DMS79 treated with DMSO at 0.1 percent for 48 hours (cell line): ENCODE measurements at places on chromosomes 1 and 21.

- DNase-seq = peak; percentile 87
These were observed 28.4 kb downstream of the TRIM11 start for GRCh38 chr1:228378090-228378872.

DNA sequence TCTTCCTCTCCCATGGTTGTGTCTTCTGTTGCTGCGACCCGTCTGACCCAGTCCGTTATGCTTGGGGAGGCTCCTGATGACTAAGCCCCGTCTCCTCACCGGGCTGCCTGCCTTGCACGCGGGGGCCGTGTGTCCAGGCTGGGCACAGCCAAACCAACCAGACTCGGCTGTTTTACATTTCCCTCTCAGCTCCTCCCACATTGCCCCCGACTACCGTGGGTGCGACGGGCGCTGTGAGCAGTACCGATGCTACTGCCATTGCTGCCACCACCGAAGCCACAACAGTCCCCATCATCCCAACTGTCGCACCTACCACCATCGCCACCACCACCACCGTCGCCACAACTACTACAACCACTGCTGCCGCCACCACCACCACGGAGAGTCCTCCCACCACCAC, 46.0 kb upstream of the CNTN2 start:
- no peak for DNase-seq

GRCh38 chr1:150233359-150234308, 2.3 kb downstream of the ANP32E start:
- DNase-seq = peak; percentile 54

GRCh38 chr1:119988306-119989062, 81.0 kb downstream of the NOTCH2 start:
- DNase-seq = no peak

DNA sequence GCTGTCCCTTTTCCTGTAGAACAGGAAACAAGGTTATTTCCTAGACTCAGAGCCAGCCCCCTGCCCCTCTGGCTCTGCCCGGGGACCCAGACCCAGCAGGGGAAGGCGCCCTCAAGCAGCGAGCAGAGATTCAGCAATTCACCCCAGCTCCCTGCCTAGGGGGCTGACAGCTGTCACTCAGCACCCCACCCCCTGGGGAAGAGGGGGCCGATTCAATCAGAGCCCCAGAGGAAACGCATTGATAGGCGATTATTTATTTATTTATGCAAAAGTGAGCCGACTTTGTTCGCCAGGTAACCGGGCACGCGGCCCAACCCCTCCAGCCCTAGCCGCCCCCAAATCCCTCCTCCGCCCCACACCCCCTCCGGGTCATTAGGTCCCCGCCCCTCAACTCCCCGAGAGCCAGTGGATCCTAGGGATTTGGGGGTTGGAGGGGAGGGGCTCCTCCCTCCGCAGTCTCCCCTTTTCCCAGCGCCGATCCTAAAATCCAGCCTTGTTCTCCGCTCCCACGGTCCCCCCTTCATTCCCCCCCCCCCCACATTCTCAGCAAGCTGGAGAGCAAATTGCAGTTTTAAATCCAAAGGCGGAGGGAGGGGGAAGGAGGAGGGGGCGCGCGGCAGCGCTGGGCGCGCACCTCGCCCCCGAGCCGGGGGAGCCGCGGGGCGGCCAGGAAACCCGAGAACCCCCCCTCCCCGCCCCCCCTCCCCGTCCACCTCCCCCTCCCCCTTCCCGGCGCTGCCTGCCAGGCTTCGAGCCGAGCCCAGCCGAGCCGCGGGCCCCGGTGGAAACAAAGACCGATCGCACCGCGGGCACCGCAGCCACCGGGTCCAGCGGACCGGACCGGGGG, 1.3 kb downstream of the AHDC1 start:
- DNase-seq = peak; percentile 62

GRCh38 chr21:15857740-15858139, 128.0 kb downstream of the USP25 start:
- DNase-seq = no peak

- DNase-seq = peak; percentile 65
These were observed 1.4 kb downstream of the GUK1 start for GRCh38 chr1:228141226-228142044.

- no peak for DNase-seq
These were observed 120.9 kb upstream of the COL6A1 start for GRCh38 chr21:45860493-45861155.

DNA sequence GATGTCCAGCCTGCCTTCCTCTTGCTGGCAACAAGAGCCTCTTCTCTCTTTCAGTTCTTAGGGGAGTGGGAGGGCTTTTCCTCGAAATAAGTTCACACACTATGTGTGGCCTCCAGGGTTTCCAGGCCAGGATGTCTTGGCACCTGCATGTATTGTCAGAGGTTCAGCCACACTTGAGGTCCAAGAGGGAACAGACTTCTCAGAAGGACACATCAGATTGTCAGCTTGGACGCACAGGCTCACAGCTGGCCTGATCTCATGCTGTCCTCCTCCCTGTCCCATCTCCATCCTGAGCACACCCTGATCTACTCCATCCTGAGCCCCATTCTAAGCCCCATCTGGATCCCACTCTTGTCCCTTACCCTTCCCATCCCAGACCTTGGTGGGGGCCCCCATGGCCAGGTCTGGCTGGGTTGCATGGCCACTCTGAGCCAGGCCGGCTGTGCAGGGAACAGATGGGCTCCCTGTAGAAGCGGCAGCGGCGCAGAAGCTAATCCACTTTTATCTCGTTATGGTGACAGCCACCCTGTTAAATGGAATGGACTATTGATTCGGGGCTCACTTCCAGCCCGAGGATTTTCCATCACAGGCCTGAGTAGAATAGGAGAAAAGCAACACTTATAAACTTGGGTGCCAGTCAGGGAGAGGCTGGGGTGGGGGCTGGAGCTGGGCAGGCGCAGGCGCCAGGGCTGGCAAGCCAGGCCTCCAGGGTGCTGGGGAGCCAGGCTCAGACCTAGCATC, 85.1 kb upstream of the CSF3R start:
- no peak for DNase-seq

DNA sequence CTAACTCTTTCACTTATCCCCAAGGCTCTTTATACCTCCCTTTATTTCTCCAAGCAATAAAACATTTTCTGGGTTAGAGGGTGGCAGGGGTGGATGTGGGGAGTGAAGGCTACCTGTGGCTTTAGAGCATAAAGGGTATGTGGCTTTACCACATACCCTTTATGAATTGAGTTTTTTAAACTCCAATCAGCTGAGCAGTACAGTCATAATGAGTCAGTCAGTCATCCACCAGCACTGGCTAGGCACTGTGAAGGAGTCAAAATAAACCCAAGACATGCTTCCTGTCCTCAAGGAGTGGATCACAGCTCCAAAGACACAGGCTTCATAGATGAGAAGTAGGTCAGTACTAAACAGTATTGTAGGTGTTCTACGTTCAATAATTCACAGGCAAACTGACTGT, 2.6 kb upstream of the TDRD10 start:
- no peak for DNase-seq

DNA sequence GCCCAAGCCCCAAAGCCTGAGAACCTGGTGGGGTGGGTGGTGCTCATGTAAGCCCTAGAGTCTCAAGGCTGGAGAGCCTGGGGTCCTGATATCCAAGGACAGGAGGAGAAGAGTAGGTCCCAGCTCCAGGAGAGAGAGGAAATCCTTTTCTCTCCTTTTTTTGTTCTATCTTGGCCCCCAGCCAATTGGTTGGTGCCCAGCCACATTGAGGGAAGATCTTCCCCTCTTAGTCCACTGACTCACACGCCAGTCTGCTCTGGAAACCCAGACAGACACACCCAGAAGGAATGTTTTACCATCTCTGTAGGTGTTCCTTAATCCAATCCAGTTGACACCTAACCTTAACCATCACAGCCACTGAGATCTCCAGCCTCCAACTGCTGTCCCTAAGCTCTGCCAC, 16.2 kb upstream of the LIN9 start:
- no peak for DNase-seq

GRCh38 chr1:232599178-232600041, 30.5 kb downstream of the SIPA1L2 start:
- peak; percentile 16 for DNase-seq

DNA sequence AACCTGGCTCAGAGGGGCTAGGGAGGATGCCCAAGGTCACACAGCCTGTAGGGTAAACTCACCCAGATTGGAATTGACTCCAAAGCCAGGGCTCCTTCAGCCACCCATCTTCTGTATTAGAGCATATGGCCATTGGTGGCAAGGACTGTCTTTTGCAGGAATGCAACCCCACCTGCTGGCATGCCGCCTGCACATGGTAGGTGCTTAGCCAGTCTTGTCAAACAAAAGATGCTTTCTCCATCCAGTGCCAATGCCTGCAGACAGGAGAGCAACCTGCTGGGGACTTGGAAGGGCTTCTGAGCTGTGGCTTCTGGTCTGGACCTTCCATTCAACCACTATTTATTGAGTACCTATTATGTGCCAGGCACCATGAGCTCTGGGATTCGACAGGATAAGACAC, 95.3 kb upstream of the TMEM51 start:
- no peak for DNase-seq

DNA sequence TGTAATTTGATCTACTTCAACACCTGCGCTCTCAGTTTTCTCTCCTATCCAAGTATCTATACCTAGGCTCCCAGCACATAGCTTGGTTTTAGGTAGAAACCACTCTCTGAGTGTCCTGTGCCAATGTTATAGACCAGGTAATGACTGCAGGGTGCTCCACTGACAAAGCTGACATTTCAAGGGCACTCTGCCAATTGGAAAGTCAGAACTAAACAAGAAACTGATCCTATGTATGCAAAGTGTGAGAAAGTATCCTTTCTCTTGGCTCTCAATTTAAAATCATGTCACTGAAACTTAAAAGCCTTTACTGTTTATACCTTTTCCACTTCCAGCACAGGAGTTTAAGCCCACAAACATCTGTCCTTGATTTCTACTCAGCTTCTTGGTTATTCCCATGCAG, 45.0 kb upstream of the AIM2 start:
- DNase-seq = peak; percentile 4

DNA sequence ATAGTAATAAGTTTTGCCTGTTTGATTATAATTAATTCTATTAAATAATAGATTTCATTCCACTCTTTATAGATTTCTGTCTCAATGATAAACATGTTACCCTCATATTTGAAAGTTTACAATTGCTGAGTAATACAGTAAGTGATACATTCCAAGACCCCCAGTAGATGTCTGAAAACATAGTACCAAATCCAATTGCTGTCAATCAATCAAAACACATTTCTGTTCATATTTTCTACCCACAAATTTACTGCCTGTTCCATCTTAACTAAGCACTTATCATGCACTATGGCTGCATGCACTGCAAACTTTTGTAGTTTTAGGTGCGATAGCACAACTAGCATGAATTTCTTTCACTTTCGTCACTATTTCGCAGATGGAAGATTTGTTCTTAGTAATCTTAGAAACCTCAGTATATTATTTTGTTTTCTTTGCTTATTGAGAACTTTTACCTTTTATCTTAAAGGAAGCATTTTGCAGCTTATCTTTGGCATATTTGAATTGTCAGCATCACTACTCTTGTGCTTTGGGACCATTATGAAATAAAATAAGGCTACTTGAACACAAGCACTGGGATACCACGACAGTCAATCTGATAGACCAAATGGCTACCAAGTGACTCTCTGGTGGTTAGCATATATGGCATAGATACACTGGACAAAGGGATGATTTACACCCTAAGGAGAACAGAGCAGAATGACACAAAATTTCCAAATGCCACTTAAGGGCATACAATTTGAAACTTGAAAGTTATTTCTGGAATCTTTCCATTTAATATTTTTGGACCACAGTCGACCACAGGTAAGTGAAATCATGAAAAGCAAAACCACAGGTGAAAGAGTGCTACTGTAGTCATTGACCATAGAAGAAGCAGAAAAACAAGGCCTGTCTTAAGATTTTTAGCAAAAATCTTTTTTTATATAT, 67.6 kb downstream of the RGS13 start:
- DNase-seq = no peak

GRCh38 chr1:2788506-2789163, 12.9 kb downstream of the TTC34 start:
- no peak for DNase-seq

GRCh38 chr1:59692591-59692990, 122.2 kb upstream of the HOOK1 start:
- DNase-seq = peak; percentile 78

DNA sequence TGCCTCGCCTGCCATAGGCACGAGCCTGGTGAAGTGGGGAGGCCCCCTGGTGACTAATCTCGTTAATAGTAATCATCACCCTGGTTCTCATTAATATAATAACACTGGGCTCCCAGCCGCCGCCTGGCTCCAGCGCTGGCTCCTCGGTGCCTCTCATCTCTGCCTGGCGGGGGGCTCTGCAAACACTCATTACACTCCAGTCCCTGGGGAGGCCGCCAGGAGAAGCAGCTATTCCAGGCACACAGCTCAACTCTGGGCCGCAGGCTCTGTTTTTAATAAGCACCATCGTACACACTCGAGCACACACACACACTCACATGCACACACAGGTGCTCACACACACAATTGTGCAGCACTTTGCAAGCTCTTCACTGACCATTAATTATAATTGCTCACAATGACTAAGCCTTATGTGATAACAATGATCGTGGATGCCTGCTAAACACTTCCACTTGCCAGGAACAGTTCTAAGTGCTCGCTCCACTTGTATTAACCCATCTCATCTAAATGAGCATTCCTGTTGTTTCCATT, 52.2 kb downstream of the SDC3 start:
- DNase-seq = peak; percentile 99

- DNase-seq = no peak
These were observed 6.0 kb upstream of the IFNLR1 start for GRCh38 chr1:24193046-24193445.

GRCh38 chr1:55309786-55310504, 94.8 kb upstream of the USP24 start:
- no peak for DNase-seq

DNA sequence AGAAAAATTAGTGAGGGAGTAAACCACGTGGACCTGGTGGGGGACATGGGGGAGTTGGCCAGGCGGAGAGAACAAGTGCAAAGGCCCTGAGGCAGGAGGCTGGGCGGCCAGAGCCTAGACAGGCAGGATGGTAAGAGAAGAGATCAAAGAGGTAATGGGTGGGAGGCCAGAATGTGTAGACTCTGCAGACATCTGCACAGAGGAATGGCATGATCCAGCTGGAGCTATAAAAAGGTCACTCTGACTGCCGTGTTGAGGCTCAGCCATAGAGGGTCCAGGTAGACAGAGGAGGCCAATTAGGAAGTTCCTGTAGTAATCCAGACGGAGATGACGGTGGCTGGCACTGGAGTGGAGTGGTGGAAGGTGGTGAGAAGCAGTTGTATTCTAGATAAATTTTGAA, 3.6 kb downstream of the H6PD start:
- DNase-seq = no peak

- no peak for DNase-seq
These were observed 66.1 kb upstream of the ATP1A1 start for GRCh38 chr1:116306840-116307442.

- DNase-seq = peak; percentile 91
These were observed 37.6 kb downstream of the GALNT2 start for GRCh38 chr1:230104395-230105244.

GRCh38 chr1:153231363-153231762, 14.0 kb downstream of the PRR9 start:
- DNase-seq = no peak
